ENCODE measurements at places on chromosomes 4 and X. TPM values are rescaled to one million over a fixed set of nuclear protein-coding genes. Genes with fewer than 3 reads are reported as not detected.

DNA sequence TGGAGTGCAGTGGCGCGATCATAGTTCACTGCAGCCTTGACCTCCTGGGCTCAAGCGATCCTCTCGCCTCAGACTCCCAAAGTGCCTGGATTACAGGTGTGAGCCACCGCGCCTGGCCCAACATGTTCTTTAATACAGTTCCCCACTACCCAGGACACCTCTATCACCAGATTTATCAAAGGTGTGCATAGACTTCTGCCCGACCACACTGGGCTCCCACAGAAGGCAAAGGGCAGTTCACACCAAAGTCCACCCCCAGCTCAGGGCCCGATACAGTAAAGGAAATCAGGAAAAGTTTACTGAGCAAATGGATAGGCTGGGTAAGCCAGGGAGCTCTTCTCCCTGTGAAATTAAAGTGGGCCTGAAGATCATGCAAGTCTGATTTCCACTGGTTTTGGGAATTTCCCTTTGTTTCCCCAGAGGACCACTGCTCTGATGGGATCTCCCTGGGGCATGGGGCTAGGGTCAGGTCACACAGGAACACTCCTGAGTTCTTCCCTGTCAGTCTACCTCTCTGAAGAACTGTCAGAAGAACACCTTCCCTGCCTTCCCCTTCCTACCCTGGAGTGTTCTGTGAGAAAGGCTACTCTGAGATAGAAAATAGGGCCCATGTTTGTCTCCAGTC is 17.7 kb upstream of the PIM2 start:
- no peak for DNase-seq

DNA sequence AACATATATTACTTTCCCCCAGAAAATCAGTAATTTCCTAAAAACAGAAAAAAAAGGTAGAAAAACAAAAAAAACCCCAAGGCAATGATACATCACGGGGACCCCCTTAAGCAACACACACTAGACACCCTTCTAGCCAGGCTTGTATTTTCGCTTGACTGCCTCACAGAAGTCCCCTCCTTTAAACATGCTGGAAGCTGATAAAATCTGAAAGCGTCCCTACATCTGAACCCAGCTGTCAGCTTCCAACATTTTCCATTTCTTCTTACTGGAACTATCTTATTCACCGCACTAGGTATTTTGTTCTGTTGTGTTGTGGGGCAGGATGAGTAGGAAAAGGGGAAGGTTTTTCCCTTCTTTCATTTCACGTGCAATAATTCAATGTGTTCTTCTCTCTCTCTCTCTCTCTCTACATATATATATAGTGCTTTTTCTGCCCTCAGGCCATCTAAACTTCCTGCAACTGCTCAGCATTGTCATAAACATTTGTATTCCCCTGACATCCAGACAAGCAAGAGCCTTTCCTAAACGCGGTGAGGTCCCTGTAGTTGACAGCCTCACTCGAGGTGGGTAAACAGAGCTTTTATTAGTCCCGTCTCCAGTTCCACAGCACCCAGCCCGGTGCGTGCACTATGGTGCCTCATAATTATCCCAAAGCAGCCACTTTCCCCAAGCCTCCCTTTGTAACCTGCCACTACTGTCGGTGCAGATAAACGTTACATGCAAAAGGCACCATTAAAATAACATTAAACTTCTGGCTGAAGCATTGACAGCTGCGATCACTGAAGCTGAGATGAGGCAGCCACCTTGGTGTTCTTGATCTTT is 82.5 kb downstream of the GATB start:
- no peak for DNase-seq

The ARFIP1 gene
- 12.1 TPM for total RNA-seq

- DNase-seq = peak; percentile 13
Measured at GRCh38 chr4:25993395-25994185, 79.6 kb downstream of the SMIM20 start.

The CENPVL3 gene
- not detected for total RNA-seq

GRCh38 chr4:7677799-7678301 is 243.1 kb upstream of the PSAPL1 start:
- no peak for DNase-seq

GRCh38 chrX:17836830-17837229 is 24.3 kb downstream of the RAI2 start:
- no peak for DNase-seq

The TRMT10A gene
- total RNA-seq = 6.1 TPM

GRCh38 chr4:53009824-53010223 is 147.7 kb downstream of the RASL11B start:
- no peak for DNase-seq

DNA sequence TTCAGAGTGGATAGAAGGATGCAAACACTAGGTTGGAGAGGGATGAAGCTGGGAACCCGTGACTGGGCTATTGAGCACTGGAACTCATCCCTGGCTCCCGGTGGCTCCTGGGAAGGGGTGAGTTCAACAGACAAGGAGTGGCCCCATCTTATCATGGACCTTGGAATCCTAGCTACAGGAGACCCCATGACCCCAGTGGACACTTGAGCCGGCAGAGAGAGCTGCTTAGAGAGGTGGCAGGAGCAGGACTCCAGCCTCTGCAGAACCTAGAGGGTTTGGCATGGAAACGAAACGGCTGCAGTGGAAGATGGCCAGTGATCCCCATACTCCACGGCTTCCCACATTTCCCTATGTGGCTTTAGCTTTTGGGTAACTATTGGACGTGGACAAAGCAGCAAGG is 205.8 kb upstream of the SPANXN1 start:
- no peak for DNase-seq

The TCEANC gene
- total RNA-seq = 2.6 TPM

The KDR gene
- not detected for total RNA-seq

GRCh38 chrX:141180851-141181250 is 3.9 kb upstream of the LDOC1 start:
- DNase-seq = no peak

DNA sequence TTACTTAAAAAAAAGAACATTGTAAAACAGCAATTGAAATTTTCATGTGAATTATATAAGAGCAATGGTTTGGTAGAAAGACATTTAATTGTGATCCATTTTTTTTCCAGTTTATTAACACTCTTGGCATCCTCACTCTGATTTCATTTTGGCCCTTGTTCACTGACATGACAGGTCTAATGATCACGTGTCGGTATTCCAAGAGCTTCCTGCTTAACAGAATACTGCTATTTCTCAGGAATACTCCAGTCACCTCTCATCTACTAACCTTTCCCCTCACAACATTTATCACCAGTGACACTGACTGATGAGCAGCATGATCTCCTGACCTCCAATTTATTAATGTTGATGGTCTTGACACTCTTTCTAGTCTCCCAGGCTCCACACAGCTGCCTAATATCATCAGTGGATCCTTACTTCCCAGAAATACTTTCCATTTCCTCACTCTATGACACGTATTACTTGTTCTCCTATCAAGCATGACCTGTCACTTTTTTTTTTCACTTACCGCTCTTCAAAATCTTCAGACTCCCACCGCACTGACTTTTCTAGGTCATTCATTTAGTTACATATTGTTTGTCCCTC is 847.8 kb upstream of the SLIT2 start:
- no peak for DNase-seq

The ERCC6L gene
- 21.8 TPM for total RNA-seq

- DNase-seq = no peak
Measured at GRCh38 chr4:14607578-14607977, 394.7 kb upstream of the CPEB2 start.

DNA sequence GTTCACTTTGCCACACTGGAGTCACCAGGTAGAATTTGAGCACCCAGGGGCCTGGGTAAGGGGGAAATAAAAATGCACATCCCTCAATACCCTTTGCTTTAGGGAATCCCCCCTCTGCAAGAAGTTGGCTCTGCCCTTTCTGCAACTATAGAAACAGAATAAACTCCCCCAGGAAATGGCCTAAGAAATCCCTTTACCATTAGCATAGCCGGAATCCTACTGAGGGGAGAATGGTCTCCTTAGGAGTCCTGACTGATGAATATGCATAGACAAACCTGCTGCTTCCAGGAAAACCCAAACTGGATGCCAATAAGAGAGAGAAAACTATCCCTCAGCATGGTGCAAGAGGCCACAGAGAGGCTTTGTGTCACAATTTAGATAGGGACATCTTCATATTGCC is 11.0 kb downstream of the EFHC2 start:
- DNase-seq = no peak

DNA sequence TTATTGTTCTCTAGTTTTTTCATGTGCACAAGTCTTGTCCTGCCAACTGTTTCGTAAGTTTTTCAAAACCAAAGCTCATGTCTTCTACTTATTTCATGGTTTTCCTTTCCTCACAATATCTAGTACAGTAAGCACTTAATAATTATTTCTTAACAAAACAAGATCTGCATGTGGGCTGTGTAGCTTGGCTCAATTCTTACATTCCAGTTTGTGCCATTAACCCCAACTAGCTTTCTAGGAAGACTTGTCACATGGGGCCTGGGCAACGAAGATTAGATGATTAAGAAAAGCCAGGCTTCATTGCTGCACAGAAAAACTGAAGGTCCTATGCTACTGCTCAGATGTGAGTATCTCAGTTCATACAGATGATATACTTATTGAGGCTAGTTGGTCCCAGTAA is 155.3 kb upstream of the TEX13A start:
- DNase-seq = no peak

The PARM1 gene
- total RNA-seq = not detected

GRCh38 chr4:33088713-33089112 is 2368.5 kb downstream of the PCDH7 start:
- no peak for DNase-seq

GRCh38 chr4:26434030-26434639 is 56.1 kb downstream of the CCKAR start:
- no peak for DNase-seq

DNA sequence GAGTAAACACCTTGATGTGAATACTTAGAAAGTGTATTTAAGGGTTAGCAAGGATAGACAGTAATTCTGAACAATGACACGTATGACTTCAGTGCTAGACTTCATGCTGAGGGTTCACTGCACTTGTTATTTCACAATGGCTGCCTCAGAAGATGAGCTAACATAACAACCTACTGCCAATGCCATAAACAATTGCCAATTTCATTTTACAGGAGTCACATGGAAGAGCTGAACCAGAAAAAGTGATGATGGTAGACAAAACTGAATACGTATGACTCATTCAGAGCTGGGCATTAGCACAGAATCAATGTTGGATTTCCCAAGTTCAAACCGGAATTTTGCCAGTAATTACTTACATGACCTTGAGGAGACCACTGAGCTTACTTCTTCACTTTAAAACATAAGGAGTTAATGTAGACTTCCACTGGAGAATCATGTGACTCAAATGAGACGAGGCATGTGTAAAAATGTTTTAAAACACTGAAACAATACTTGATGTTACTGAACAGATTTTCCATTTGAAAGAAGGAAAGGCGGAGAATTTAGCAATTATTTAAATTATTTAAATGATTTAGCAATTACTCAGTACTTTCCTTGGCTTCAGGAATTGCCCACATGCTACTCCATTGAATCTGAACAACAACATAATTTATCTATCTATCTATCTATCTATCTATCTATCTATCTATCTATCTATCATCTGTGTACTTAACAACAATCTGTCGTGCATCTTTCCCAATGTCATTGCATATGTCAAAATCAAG is 868.5 kb upstream of the SLIT2 start:
- DNase-seq = no peak

The ADRA2C gene
- not detected for total RNA-seq

GRCh38 chr4:8077181-8078108 is 81.2 kb downstream of the ABLIM2 start:
- DNase-seq = no peak

DNA sequence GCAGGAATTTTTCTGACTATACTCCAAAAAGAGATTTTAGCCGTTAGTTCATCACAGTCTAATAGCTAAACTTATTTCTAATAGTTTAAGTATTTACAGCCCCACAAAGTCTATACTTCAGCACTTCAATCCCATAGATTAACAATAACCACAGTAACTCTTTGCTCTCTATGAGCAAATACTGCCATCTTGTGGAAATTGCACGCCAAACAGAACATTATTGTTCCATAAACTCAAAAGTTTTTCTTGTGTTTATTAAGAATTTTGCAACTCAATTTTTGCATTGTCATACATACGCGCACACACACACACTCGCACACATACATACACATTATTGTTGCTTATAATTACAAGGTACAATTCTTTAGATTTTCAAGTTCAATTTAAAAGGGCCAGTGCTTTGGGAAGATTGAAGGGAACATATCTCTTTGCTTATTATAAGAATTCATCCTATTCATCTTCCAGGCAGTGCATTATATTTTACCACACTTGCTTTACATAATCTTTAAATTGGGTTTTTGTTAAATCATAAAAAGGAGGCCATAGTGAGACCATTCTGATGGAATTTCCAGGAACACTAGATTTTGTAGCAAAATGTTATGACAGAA is 63.8 kb upstream of the ATOH1 start:
- no peak for DNase-seq

The CASP3 gene
- total RNA-seq = 42.0 TPM

The C4orf54 gene
- not detected for total RNA-seq

The LDB2 gene
- not detected for total RNA-seq

DNA sequence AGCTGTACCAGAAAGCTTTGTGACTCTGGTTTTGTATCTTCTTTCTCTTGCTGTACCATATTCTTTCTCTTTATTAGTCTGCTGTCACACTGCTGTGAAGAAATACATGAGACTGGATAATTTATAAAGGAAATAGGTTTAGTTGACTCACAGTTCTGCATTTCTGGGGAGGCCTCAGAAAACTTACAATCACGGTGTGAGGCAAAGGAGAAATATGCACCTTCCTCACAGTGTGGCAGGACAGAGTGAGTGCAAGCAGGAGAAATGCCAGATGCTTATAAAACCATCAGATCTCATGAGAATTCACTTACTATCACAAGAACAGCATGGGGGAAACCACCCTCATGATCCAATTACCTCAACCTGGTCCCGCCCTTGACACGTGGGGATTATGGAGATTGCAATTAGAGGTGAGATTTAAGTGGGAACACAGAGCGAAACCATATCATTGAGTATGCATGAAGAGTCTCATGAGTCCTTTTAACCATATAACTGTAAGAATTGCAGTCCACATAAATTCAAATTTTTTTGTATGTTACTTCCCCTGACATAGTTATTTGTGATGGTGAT is 67.4 kb upstream of the INPP4B start:
- DNase-seq = no peak

The EPGN gene
- not detected for total RNA-seq

DNA sequence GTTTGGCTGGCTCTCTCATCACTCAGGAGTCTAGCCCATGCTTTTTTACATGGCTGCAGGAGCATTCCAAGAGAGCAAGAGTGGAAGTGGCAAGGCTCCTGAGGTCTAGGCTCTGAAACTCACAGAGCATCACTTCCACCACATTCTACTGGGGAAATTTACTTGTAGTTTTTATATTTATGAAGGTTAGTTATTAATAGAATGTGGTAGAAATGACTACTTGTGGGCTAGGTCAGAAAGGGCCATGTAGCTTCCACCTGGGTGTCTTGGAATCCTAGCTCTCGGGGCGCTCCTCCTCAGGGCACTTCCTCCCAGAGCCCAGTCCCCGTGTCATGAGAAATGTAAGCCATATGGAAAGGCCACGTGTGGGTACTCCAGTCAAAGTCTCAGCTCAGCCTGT is 127.0 kb upstream of the CASK start:
- DNase-seq = no peak

DNA sequence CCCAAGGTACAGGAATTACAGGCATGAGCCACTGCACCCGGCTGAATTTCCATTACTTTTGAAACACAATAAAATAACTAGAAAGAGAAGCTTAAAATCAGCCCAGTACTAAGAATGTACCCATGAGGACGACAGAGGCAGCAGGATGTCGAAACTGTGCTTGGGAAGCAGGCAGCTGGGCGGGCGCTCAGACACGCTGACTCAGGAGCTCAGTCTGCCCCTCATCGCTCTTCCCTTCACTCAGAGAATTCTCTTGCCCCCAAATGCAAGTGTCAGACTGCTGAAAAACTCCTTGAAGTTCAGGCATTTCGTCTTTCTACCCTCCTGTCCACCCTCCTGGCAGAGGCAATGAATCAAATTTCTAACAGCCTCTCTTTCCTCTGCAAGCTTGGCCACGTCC is 41.0 kb upstream of the CDKN2AIP start:
- no peak for DNase-seq
